ENCODE measurements at places on chromosomes 16 and 17. TPM values are rescaled to one million over a fixed set of nuclear protein-coding genes. Genes with fewer than 3 reads are reported as not detected.

Gene NEUROD2
- not detected for total RNA-seq

Gene CRAMP1
- total RNA-seq = 24.5 TPM

Gene APOBR
- 20.9 TPM for total RNA-seq

Gene MYH3
- 2.5 TPM for total RNA-seq

Gene MPV17L
- not detected for total RNA-seq

Gene CCL17
- not detected for total RNA-seq

Gene OTOP2
- not detected for total RNA-seq

Gene HNF1B
- total RNA-seq = not detected

Gene KCNJ16
- not detected for total RNA-seq

Gene HBQ1
- total RNA-seq = not detected

Gene IFT20
- 22.2 TPM for total RNA-seq

Gene FOXJ1
- total RNA-seq = 0.13 TPM

Gene UMOD
- total RNA-seq = not detected
